Keratinocyte (primary cell): ENCODE measurements at places on chromosomes 7 and 10. TPM values are rescaled to one million over a fixed set of nuclear protein-coding genes. Genes with fewer than 3 reads are reported as not detected.

DNA sequence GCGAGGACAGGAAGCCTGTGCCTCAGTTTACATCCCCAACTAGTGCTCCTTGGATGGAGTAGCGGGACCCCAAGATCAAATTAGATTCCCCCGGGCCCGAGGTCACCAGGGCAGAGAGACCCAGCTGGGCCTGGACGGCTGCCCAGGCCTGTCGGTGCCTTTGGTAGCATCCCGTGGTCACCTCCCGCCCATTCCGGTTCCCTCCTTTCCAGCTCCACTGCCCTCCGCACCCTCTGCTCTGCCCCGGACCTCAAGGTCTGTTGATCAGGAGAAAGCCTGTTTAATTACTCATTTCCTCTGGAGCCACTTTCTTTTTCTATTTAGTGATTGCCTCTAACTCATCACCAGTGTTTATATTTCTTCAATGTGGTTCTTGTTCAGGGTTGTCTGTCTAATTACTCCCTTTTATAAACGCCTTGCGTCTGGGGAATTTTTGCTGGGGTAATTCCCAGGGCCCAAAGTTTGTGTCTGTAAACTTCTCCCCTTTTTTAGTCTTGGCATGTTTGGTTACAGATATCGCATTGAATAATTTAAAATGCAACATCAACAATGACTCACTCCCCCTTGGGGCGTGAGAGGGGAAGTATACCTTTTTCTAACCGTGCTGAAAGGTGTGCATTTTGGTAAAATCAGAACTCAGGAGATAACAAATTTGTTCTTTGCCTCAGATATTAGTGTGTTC, 1.9 kb downstream of the FOXK1 start:
- peaks cover 14% of the 10 kb centered on the region for H3K4me1 ChIP-seq

GRCh38 chr7:55508221-55509011, 63.9 kb downstream of the VOPP1 start:
- H3K4me1 ChIP-seq: peaks cover 18% of the 10 kb centered on the region
- no peak overlapping the region for H3K27ac ChIP-seq
- H3K4me3 ChIP-seq: no peak overlapping the region
- no peaks in the 10 kb centered on the region for H3K27me3 ChIP-seq
- no peak for DNase-seq

GRCh38 chr10:71985542-71986250, 21.5 kb downstream of the CHST3 start:
- H3K4me1 ChIP-seq: peaks cover 11% of the 10 kb centered on the region
- no peak overlapping the region for H3K27ac ChIP-seq
- H3K27me3 ChIP-seq: no peaks in the 10 kb centered on the region
- peaks cover 19% of the 10 kb centered on the region for H3K36me3 ChIP-seq

GRCh38 chr10:12201543-12201942, 5.6 kb downstream of the CDC123 start:
- DNase-seq: no peak
- peaks cover 19% of the 10 kb centered on the region for H3K36me3 ChIP-seq
- no peaks in the 10 kb centered on the region for H3K27me3 ChIP-seq

GRCh38 chr7:131026297-131027000, 292.4 kb upstream of the KLF14 start:
- peak overlapping the region; percentile 59 for H3K27ac ChIP-seq
- DNase-seq: no peak
- no peaks in the 10 kb centered on the region for H3K27me3 ChIP-seq
- H3K4me3 ChIP-seq: no peak overlapping the region

- no peaks in the 10 kb centered on the region for H3K4me1 ChIP-seq
- no peaks in the 10 kb centered on the region for H3K36me3 ChIP-seq
- no peak overlapping the region for H3K4me3 ChIP-seq
- H3K27me3 ChIP-seq: no peaks in the 10 kb centered on the region
- no peak overlapping the region for H3K27ac ChIP-seq
Measured at GRCh38 chr10:84007482-84007881, 131.8 kb upstream of the GHITM start.

DNA sequence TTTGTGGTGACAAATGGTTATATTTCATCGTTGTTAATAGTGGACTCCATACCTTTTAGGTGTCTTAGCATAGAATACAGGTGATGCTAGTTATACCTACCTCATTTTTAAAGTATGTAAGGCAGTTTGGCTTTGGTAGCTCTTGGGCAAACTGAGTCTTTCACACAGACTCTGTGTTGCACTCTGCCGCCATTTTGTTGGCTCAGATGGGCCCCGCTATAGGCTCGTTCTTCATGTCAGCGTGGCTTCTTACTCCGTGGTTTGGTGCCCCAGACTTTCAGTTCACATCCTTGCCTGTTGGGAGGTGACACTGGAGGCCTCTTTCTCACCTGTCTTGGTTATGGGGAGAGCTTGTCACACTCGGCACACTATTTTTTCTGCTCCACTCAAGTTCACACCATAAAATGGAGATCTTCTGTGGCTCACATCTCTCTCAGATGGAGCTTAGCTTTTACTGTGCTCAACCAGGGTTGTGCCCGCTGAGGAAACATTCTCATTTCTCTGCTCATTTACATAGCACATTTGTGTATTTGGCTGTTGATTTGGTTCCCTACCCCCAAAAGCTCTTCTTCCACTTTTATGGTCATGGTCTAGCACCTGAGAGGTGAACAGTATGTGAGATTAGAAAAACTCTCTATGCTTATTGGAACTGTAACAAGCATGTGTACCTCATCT, 178.5 kb downstream of the ARID5B start:
- H3K27me3 ChIP-seq: no peaks in the 10 kb centered on the region
- no peak for DNase-seq
- H3K4me3 ChIP-seq: no peak overlapping the region

- peak overlapping the region; percentile 66 for H3K27ac ChIP-seq
- no peak for DNase-seq
- no peaks in the 10 kb centered on the region for H3K27me3 ChIP-seq
- H3K4me3 ChIP-seq: peak overlapping the region; percentile 48
Measured at GRCh38 chr10:119770928-119771327, 45.1 kb downstream of the INPP5F start.

DNA sequence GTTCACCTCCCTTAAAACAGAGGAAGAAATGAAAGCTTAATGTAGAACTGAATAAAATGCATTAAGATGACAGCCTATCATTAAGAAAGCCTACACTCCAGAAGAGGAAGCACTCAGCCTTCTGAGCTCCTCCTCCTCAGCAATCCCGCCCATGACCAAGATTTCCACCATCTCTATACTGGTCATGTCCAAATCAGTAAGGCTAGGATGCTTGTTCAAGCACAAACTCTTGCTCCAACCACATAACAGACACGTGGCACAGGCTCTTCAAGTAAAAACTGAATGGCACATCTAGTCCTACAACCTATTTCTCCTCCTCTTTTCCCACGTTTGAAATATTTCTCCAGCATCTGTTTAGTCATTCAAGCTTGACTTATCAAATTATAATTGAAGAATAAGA, 454.1 kb downstream of the PARD3 start:
- no peak overlapping the region for H3K27ac ChIP-seq
- no peaks in the 10 kb centered on the region for H3K4me1 ChIP-seq
- H3K27me3 ChIP-seq: no peaks in the 10 kb centered on the region
- H3K36me3 ChIP-seq: no peaks in the 10 kb centered on the region

- no peak for DNase-seq
- H3K4me3 ChIP-seq: no peak overlapping the region
- H3K4me1 ChIP-seq: peaks cover 4% of the 10 kb centered on the region
- H3K27ac ChIP-seq: no peak overlapping the region
- no peaks in the 10 kb centered on the region for H3K36me3 ChIP-seq
- H3K27me3 ChIP-seq: no peaks in the 10 kb centered on the region
Measured at GRCh38 chr7:92697414-92697813, 107.2 kb upstream of the FAM133B start.

GRCh38 chr7:24851786-24852185, 94.5 kb upstream of the GSDME start:
- H3K4me3 ChIP-seq: no peak overlapping the region
- no peak overlapping the region for H3K27ac ChIP-seq
- H3K36me3 ChIP-seq: peaks cover 42% of the 10 kb centered on the region

DNA sequence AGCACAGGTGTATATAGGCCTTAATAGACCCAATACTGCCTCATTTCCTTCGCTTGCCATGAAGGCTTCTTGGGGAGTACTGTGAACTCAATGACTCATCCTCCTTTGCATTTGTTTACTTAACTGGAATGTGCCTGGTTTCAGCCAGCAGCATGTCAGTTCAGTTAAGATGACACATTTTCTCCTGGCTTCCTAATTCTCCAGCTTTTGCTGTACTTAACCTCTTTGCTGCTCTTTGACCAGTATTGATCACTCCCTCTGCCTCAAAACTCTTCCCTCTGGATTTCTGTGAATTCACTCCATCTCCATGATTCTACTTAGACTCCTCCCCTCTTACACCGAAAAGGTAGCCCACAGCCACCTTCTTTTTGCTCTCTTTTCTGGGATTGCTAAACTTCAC, 135.7 kb downstream of the MAGI2 start:
- H3K4me1 ChIP-seq: peaks cover 6% of the 10 kb centered on the region
- no peaks in the 10 kb centered on the region for H3K27me3 ChIP-seq
- H3K36me3 ChIP-seq: no peaks in the 10 kb centered on the region
- no peak overlapping the region for H3K4me3 ChIP-seq
- peak; percentile 33 for DNase-seq
- H3K27ac ChIP-seq: no peak overlapping the region

- no peaks in the 10 kb centered on the region for H3K4me1 ChIP-seq
- no peak overlapping the region for H3K27ac ChIP-seq
- H3K27me3 ChIP-seq: no peaks in the 10 kb centered on the region
- no peak for DNase-seq
- H3K36me3 ChIP-seq: no peaks in the 10 kb centered on the region
Measured at GRCh38 chr10:1444826-1445225, 292.5 kb downstream of the ADARB2 start.

GRCh38 chr7:128361411-128362379, at the start of gene PRRT4:
Gene PRRT4, minus strand, starts transcription at chr7:128361690.
- no peaks in the 10 kb centered on the region for H3K27me3 ChIP-seq
- peaks cover 28% of the 10 kb centered on the region for H3K4me1 ChIP-seq
- H3K4me3 ChIP-seq: peak within 1 kb of the TSS; percentile 63
- H3K27ac ChIP-seq: no peak within 1 kb of the TSS
- no peaks in the 10 kb centered on the region for H3K36me3 ChIP-seq
- DNase-seq: no peak

DNA sequence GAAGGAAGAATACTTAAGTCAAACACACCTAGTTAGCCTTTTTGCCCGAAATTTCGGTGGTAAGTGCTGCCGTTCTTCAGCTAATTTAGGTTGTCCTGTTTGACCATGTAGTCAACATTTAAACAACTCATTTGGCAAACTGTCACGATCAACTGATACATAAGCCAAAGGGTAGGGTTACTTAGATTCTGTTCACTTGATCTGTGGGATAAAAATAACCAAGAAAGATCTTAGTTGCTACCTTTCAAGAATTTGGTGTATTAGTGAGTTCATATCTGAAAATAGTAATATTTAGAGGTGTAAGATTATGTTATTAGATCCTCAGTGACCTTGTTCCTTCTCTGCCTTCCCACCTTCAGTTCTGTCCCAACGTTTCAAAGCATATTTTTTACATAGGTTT, 2.0 kb downstream of the TNKS2 start:
- peaks cover 6% of the 10 kb centered on the region for H3K36me3 ChIP-seq
- H3K4me1 ChIP-seq: peaks cover 26% of the 10 kb centered on the region
- peak overlapping the region; percentile 95 for H3K27ac ChIP-seq

DNA sequence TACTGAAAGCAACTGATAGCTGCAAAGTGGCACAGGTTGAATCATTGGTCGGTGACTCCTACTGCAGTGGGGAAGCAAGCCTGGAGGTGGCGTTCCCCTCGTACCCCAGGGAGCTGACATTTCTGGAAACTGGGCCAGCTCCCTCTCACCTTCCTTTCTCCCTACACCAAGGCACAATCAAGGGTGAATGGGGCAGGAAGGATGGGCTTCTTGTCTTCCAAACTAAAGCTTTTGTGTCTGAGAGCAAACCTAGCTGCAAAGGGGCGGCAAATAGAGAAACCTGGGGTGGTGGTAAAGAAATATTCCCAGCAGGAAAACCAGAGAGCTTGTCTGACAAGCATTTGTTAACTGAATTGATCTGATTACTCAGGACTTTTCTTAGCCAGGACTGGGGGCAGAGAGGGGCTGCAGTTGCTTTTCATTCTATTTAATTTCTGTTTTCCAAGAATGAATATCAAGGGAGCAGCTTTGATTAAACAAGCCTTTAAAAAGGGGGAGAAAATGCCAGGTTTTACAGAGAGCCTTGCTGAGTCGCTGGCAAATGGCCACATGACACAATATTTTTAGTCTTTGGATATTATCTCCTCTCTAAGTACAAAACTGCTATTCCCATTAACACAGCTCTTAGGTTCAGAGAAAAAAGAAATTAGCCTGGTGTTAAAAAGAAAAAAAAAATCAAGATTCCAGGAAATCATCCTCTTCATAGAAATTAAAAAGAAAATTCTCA, 27.8 kb downstream of the CDHR3 start:
- no peak for DNase-seq
- H3K4me3 ChIP-seq: no peak overlapping the region
- no peak overlapping the region for H3K27ac ChIP-seq

GRCh38 chr7:135771961-135772638, 23.5 kb upstream of the FAM180A start:
- H3K36me3 ChIP-seq: no peaks in the 10 kb centered on the region
- no peak for DNase-seq
- H3K4me1 ChIP-seq: no peaks in the 10 kb centered on the region
- no peaks in the 10 kb centered on the region for H3K27me3 ChIP-seq
- no peak overlapping the region for H3K27ac ChIP-seq

DNA sequence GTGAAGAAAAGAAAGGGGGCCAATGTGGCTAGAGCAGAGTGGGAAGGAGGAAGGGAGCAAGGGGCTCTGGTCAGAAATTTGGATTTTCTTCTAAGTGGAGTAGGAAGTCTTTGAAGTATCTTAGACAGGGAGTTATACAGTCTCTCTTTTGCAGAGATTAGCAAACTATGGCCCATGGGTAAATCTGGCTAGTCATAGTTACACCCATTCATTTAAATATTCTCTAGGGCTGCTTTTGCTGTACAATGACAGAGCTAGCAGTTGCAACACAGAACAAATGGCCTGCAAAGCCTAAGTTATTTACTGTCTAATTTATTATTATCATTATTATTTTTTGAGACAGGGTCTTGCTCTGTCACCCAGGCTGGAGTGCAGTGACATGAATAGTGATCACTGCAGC, 10.5 kb upstream of the LAMB4 start:
- peaks cover 3% of the 10 kb centered on the region for H3K4me1 ChIP-seq
- no peak overlapping the region for H3K4me3 ChIP-seq
- no peaks in the 10 kb centered on the region for H3K27me3 ChIP-seq
- no peak overlapping the region for H3K27ac ChIP-seq

PRSS2 gene
- not detected in 3 replicates for polyA plus RNA-seq

SPDYE9 gene
- polyA plus RNA-seq: not detected in 3 replicates

RSBN1L gene
- polyA plus RNA-seq: 3.9 to 9.6 TPM (median 6.0 TPM) in 3 replicates

PHKG1 gene
- polyA plus RNA-seq: 0.18 to 0.49 TPM (median 0.25 TPM) in 3 replicates

VSTM4 gene
- polyA plus RNA-seq: not detected in 3 replicates

SIRT1 gene
- polyA plus RNA-seq: 4.6 to 9.8 TPM (median 6.1 TPM) in 3 replicates

AGMO gene
- not detected in 3 replicates for polyA plus RNA-seq

NPFFR1 gene
- polyA plus RNA-seq: not detected in 3 replicates

ADIRF gene
- polyA plus RNA-seq: 136 to 164 TPM (median 157 TPM) in 3 replicates

BAZ1B gene
- 14.2 to 24.3 TPM (median 23.6 TPM) in 3 replicates for polyA plus RNA-seq

EDRF1 gene
- 12.4 to 20.4 TPM (median 13.8 TPM) in 3 replicates for polyA plus RNA-seq

TLX1 gene
- polyA plus RNA-seq: not detected in 3 replicates
